Cortex of kidney (tissue), 1 donor: ENCODE measurements at places on chromosomes 3 and 15.

GRCh38 chr3:42887084-42887483 is 11.4 kb upstream of the CYP8B1 start:
- DNase-seq = no peak

DNA sequence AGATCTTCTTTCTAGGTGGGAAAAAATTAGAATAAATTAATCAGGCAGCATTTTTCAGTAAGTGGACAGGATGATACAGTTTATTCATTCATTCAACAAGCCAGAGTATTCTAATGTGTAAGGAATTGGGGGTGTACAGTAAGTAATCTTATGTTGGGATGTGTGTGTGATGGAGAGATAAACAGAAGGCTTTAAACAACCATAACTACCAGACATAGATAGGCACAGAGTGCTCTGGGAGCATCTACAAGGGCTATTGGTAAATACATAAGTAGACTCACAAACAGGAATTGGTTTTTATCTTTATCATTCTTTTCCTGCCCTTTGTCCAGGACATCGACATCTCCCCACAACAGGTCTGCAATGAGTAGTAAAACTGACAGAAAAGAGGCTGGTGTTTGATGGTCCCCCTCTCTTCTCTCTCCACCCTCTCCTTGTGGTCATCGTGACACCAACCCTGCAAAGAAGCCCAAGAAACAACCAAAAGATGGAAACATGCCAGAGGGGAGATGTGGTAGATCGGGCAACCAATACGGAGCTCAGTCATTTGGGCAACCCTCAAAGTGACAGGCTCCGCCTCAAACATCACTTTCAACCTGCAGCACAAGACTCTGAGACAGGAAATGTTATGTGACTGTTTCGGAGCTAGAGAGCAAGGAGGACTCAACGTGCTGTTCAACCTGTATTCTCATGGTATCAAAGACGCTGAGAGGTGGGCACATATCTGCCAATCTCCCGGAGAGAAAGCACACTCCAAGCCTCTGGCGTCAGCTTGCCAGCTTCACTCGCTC is 28.7 kb upstream of the B3GNT5 start:
- no peak for DNase-seq

DNA sequence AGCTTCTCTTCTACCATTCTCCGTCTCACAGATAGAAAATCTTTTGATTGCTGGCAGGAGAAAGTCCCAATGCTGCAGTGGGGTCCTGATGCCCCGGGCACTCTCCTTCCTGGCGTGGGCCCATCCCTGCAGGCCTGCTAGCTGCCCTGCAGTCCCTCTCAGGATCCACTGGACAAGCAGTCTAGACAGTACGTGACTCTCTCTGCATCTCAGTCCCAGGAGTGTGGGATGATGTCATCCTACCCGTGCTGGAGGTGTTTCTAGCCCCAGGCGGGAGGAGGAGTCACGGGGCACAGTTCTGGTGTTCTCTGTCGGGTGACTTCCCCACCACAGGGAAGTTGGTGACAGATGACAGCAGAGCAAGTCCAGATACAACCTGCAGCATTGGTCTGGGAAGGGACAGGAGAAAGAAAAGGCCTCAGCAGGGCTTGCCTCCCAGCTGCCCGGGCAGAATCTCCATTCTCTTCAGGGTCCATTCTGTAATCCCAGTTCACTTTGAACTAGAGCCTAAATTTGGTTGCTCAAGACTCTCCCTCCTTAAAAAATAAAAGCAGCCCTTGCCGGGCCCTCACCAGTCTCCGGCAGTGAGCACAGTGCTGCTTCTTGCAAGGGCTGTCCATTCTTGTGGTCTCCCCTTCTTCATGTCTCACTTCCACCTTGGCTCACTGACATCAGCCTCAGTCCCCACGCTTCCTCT is 30.6 kb downstream of the SLC28A1 start:
- DNase-seq = no peak

DNA sequence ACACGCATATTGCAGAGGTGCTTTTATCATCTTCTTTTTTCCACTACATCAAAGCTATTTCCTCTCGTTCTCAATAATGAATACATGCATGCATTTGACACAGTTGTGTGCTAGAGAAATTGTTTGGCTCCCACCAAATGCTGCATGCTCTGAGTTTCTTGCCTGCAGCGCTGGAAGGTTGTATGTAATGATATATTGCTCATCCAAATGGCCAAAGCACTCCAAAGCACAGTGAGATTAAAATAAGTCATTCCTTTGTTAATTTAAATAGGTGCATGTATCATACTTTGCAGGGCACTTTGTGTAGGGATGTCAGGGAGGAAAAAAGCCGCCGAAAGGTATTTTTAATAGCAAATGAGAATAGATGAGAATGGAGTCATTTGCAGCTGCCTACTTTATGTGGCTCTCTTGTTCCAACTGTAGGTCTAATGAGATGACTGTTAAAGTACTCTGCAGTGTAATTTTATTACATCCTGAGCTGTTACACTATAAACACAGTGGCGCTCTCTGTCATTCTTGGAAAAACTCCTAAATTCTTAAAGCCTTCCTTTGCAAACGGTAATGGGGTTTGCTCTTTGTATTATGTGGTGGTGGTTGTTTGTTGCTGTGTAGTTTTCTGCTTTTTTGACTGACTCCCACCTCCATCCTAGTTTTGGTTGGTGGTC is 56.9 kb upstream of the SKOR1 start:
- DNase-seq = no peak

DNA sequence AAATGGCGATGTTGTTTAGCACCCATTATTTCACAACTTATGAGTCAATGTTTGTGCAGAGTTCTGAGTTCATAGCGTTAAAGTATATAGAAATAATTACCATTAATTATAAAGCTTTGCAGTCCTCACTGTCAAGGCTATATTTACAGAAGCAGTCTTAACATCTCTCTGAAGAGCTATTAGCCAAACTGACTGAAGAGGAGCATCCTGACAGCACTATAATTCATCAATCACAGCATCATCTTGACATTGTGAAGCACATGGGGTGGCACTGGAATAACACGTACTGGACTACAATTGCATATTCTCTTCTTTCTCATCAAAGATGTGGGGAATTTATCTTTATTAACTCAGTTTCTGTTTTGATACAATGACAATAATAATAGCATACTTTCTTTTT is 260.6 kb upstream of the MME start:
- DNase-seq = no peak

DNA sequence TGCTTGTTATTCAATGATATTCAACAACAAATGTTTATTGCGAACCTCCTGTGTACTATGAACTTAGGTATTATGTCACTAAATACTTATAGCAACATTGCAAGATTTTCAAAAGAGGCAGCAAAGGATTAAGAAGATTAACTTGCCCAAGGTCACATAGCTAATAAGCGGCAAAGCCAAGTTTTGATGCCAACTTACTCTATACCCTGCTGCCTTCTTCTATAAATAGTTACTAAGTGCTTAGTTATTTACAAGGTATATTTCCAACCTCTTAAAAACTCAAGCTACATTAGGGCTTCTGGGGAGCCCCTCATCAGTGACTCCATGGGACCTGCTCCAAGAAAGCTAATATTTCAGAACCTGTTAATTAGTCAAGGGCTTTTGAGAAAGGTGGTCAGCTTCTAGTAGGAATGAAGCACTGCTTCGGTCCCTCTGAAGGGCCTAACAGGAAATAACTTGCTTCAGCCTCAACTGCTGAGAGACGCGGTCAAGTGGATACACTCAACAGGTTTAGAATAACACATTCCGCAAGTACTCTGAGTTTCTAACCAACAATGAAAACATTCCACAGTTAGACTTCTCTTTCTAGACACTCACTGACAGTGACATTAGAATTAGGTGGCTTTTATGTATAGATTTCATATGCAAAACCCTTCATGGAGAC is 125.5 kb downstream of the DGKG start:
- no peak for DNase-seq

DNA sequence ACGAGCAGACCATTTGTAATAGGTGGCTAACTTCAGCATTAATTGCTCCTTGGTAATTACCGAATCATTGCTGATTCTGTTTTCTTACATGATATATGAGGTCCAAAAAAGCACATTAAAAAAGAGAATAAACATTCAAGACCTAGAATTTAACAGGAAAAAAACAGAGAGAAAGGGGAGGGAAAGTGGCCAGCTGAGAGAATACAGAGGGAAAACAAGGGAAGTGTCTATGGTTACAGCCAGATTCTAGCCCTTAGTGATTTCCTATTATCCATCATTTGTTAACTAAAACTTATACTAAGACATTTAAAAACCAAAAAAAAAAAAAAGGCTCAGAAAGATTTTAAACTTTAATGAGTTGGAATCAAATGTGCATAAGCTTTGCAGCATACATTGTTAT is 168.7 kb downstream of the LRTM1 start:
- DNase-seq = no peak

- no peak for DNase-seq
Observed at GRCh38 chr15:42858540-42858939, 62.0 kb downstream of the TTBK2 start.

DNA sequence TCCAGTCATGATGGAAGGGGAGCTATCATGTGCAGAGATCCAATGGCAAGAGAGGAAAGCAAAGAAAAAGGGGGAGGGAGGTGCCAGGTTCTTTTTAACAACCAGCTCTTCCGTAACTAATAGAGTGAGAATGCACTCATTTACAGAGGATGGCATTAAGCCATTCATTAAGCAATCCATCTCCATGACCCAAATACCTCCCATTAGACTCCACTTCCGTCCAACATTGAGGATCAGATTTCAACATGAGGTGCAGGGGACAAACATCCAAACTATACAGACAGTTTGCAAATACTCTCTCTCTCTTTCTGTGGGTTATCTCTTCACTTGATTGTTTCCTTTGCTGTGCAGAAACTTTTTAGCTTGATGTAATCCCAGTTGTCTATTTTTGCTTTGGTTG is 21.2 kb downstream of the ZDHHC23 start:
- no peak for DNase-seq

- no peak for DNase-seq
Observed at GRCh38 chr3:30864836-30865235, 29.6 kb downstream of the GADL1 start.

- DNase-seq = no peak
Observed at GRCh38 chr3:88334187-88334868, 184.6 kb downstream of the C3orf38 start.

- no peak for DNase-seq
Observed at GRCh38 chr3:78848392-78849288, 919.2 kb downstream of the ROBO1 start.

GRCh38 chr3:24595796-24596195 is 101.1 kb upstream of the THRB start:
- DNase-seq = no peak

DNA sequence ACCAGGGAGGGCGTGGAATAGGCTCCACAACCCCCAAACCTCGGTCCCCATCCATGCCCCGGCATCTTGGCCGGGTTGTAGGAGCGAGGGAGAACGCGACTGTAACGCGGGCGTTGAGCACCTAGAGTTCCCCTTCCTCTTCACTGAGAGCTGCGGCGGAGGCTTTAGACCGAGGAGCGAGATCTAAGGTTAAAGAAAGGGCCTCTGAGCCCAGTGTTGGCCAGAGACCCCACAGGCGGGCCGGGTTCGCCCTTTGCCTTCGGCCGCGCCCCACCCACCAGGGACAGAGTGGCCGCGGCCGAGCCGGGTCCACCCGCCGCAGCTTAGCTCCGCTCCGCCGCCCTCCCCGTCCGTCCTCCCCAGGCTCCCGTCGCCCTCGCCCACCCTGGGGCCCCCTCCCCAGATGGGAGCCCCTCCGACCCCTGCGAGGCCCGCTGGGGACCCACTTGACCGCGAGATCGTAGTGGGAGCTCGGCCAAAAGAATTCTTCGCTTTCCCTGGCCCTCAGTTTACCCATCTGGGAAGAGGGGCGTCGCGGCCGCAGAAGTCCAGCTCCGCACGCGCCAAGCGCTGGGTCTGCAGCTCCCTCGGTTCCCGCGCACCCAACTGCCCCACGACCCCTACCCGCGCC is 425 bp downstream of the ANPEP start:
- DNase-seq = no peak
